Endothelial cell of coronary artery (primary cell): ENCODE measurements at places on chromosomes 3 and 15. TPM values are rescaled to one million over a fixed set of nuclear protein-coding genes. Genes with fewer than 3 reads are reported as not detected.

The ZNF502 gene
- total RNA-seq, result 3.4 and 4.9 TPM in 2 replicates

The OR4M2 gene
- not detected in 2 replicates for total RNA-seq

The FAM81A gene
- total RNA-seq, result under 0.01 and 0.27 TPM in 2 replicates

The CEP70 gene
- 13.9 and 14.6 TPM in 2 replicates for total RNA-seq

The P2RY12 gene
- not detected in 2 replicates for total RNA-seq

The C2CD4B gene
- total RNA-seq, result 18.5 and 38.2 TPM in 2 replicates

The ANKUB1 gene
- not detected in 2 replicates for total RNA-seq

The PTX3 gene
- 407 and 824 TPM in 2 replicates for total RNA-seq

The SH3GL3 gene
- under 0.01 TPM in 1 of 2 replicates, not detected in the other for total RNA-seq

The GATA2 gene
- total RNA-seq, result 8.5 and 12.4 TPM in 2 replicates

The SLC24A5 gene
- not detected in 2 replicates for total RNA-seq

The MYO5C gene
- 7.0 and 8.5 TPM in 2 replicates for total RNA-seq

The POPDC2 gene
- total RNA-seq, result 0.09 TPM in 2 replicates

The ACVR2B gene
- total RNA-seq, result 3.4 and 4.3 TPM in 2 replicates

The ADAMTSL3 gene
- total RNA-seq, result 0.09 and 4.9 TPM in 2 replicates

The CPEB1 gene
- total RNA-seq, result not detected in 2 replicates

The BTLA gene
- total RNA-seq, result not detected in 2 replicates

The FOXB1 gene
- total RNA-seq, result not detected in 2 replicates

The SACM1L gene
- 29.1 and 40.7 TPM in 2 replicates for total RNA-seq

The CCDC39 gene
- total RNA-seq, result under 0.01 TPM in 1 of 2 replicates, not detected in the other

The LXN gene
- 76.1 and 114 TPM in 2 replicates for total RNA-seq

The REC114 gene
- not detected in 2 replicates for total RNA-seq
